GM12891 (cell line): ENCODE measurements at places on chromosomes 6 and 20.

DNA sequence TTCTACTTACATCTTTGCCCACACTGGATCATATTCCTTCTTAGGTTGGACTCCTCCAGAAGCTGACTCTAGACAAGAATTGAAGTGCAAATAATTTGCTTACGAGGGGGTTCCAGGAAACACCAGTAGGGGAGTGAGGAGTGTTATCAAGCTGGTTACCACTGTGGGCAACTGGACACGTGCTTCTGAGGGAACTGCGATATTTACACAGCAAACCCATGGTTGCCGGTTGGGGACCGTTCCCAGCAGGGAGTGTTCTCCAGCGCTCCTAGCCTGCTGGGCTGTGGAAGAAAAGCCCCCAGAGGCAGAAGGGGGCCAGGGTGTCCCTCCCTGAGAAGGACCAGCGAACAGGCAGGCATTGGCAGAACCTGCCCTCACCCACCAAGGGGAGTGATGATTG is 21.7 kb downstream of the MDFI start:
- DNase-seq: no peak

DNA sequence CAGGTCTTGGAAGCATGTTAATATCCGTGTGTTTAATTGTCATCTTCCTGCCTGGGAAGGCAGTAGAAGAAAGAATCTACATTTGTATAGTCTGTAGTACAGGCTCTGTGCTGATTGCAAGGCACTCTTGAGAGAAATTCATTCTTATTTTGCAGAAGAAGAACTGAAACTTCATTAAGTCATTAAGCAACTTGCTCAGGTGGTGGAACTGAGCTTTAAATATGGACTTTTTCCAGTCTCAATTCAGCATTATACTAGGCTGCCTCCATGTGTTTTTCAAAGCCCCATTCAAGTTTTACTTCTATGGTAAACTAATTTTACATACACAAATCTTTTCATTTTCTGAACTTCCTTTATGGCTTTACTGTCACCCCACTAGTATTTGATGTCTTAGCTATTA is 18.7 kb downstream of the ZNF451 start:
- no peak for DNase-seq

DNA sequence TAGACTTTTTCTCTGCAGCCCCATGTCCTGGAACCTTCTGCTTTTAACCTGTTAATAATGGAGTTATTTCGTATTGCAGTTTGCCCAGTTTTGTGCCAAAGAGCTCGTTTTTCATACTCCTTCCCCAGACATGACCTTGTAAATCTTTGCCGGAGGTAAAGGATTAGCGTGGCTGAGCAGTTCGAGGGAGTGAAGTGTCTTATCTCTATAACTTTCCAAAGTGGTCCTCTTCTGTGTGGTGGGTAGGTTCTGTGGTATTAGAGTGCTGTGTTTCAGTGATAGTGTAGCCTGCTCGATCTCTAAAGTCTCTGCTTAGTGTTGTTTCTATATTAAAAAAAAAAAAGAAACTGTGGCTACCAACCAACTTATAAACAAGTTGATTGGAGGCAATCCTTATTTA is 67.5 kb downstream of the FARS2 start:
- DNase-seq: no peak

DNA sequence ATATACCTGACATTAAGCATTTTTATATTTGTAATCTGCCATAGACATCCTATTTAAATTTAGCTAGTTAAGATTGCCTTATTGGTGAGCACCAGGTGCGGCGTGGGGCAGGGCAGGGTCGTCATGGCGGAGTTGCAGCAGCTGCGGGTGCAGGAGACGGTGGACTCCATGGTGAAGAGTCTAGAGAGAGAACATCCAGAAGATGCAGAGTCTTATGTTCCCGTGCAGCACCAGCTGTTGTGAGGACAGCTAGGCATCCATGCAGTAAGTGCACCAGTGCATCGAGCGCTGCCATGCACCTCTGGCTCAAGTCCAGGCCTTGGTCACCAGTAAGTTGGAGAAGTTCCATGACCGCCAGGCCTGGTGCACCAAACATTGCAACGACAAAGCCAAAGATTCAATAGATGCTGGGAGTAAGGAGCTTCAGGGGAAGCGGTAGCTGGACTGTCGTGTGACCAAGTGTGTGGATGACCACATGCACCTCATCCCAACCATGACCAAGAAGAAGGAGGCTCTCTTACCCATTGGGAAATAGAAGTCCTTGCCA is 586.2 kb downstream of the CD109 start:
- DNase-seq: no peak
